ENCODE measurements at places on chromosomes 1 and 21.
A peak's percentile ranks its signal among the peaks of the same experiment; 100 is the strongest.

- DNase-seq, result peak; percentile 63
Measured at GRCh38 chr1:12622506-12622905, 4.5 kb upstream of the DHRS3 start.

- DNase-seq, result no peak
Measured at GRCh38 chr1:109909561-109909960, 1.1 kb upstream of the CSF1 start.

GRCh38 chr21:38134084-38134873 lies 122.5 kb upstream of the KCNJ15 start:
- DNase-seq, result no peak

GRCh38 chr21:16437586-16437985 lies 707.8 kb downstream of the USP25 start:
- no peak for DNase-seq

GRCh38 chr21:33212159-33212851 lies 17.4 kb upstream of the IFNAR2 start:
- DNase-seq, result no peak

- peak; percentile 32 for DNase-seq
Measured at GRCh38 chr1:59520827-59521418, 224.0 kb downstream of the FGGY start.

DNA sequence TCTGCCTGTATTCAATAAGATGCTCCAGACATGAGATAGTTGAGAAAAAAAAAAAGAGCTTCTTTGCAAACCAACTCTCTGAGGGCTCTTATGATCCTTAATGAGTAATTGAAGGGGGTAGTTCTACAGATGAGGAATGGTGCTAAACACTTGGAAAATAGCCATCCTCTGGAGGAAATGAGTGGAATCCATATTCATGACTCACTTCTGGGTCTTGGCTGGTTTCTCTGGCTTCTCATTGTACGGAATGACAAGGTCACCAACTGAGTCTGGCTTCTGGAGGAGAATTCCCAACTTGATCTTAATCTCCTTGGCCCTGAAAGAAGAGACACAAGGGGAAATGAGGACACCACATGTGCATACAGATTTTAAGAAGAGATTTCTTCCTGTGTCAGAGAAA lies 34.7 kb downstream of the RGS5 start:
- no peak for DNase-seq

DNA sequence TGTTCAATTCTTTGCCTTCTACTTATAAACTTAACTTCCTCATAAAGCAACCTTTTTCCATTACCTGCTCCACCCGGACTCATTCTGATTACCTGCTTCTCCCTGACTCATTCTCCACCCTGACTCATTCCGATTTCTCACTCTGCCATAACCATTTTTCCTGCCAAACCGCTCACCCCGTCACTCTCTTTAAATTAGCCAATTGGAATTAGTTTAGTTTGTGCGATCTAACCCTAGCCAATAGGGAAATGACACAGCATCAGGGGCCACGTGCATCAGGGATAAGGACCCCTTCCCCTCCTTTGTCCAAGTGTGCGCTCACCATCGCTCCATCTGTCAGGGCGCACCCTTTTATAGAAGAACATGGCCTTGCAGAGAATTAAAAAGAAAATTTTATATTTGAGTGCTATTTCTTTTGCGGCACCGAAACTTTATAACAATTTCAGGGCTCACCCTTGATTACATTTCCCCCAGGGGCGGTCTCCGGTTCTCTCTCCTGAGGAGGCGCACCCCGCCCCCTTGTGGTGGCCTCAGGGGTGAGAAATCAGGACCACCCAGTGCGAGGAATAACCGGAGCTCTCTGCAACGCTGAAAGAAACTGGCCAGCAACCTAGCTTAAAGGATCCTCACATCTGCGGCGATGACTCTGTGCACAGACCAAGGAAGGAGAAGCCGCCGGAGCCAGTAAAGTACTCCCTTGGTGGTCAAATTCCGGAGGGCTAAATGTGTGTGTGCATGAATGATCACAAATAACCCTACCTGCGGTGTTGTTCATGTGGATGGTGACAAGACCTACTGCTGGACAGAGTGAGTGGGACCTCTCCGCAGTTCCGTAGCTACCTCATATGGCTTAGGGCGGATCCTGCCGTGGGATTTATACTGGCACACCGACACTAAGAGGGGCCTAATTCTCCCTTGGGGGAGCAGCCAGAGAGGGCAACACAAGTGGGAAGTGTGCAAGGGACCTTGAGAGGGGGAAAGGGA lies 30.3 kb upstream of the CBR3 start:
- DNase-seq, result peak; percentile 60

DNA sequence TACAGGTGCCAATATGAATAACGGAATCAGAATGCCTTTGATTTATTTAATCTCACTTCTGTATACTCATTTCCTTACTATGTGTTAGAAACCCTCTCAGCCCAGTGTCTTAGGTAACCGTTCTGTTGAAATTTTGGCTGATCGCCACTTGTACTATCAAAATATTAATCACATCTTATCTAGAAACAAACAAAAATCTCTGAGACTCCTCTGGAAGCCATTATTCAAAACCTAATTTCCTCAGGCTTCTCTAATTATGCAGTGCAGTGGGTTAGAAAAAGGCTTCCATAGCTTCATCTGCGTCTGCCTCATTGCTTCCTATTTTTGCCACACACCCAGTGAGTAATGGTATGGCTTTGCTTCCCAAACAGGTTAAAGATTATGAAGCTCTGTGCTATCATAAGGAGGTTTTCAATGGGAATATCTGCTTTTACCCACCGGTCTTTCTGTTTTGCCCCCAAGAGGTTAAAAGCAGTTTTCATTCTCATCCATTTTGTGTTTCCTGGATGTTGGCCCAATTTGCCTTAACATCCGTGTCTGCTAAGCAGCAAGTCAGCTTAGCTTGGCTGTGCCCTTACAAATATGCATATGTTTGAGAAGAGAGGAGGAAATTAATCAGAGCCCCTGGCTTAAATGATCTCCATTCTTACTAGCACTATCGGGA lies 129.6 kb downstream of the RYR2 start:
- DNase-seq, result no peak

DNA sequence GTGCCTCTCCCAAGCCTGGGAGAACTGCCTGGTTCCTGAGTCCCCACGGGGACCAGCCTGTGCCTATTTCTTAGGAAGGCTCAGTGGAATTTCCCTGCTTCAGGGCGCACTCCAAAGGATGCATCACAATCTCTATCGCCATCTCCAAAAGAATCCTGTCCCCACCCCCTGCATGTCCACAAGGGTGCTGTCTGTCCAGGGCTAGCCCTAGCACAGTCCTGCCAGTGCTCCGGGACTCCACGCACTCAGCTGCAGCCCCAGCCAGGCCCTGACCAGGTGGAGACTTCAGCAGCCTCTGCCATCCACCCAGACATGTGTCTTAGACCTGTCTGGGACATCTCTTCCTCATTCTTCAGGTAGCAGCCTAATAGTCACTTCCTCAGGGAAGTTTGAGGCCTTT lies 199.7 kb downstream of the GRIK3 start:
- DNase-seq, result no peak

GRCh38 chr1:171140956-171141687 lies 44.0 kb upstream of the FMO2 start:
- peak; percentile 47 for DNase-seq

GRCh38 chr1:155128755-155129473 lies 1.2 kb downstream of the EFNA1 start:
- no peak for DNase-seq

DNA sequence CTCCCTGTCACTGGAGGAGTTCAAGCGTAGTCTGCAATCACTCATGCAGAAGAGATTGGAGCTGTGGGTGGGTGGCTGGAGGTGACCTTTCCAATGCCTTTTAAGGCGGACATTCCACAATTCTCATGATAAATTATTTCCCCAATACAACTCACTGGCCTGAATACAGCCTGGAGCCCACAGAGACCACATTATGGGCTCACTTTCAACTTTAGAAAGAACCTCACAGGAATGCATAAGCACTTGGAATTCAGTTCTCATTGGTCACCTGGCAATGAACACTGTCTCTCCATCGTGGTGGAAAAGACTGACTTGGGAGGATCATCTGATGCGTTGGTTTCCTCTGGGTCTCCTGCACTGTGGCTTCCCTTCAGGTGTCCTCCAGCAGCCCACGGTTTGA lies 151.8 kb upstream of the KCND3 start:
- DNase-seq, result no peak

GRCh38 chr21:39073717-39074116 lies 109.5 kb downstream of the PSMG1 start:
- DNase-seq, result peak; percentile 56

DNA sequence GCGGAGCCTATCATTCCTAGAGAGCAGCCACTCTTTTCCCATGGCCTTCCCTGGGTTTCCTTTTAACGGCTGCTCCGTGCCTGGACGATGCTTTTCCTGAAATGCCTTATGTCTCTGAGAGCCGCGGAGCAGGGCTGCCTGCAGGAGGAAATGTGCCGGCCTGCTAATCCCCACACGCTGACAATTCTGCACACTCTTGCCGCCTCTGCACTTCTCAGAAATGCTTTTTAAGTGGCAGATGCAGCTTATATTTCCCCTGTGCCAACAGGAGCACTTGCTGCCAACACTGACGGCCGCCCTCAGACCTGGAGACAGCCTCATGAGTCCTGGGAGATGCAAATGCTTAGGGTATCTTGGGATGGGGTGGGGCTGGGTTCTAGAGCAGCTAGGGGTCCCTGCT lies 253.2 kb downstream of the GRIK3 start:
- DNase-seq, result no peak

DNA sequence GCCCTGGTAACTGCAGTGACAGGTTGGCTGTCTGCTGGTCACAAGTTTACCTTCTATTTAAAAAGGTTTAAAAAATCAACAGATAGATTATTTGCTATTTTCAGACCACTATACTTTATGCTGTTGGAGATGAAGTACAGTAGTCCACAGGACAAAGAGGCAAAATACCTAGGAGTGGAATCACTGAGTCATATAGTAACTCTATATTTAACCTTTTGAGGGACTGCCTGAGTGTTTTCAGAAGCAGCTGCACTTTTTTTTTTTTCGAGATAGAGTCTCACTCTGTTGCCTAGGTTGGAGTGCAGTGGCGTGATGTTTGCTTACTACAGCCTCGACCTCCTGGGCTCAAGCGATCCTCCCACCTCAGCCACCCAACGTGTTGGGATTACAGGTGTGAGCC lies 11.7 kb downstream of the CNIH4 start:
- no peak for DNase-seq

- DNase-seq, result no peak
Measured at GRCh38 chr1:211488641-211489040, 3.3 kb downstream of the RD3 start.

DNA sequence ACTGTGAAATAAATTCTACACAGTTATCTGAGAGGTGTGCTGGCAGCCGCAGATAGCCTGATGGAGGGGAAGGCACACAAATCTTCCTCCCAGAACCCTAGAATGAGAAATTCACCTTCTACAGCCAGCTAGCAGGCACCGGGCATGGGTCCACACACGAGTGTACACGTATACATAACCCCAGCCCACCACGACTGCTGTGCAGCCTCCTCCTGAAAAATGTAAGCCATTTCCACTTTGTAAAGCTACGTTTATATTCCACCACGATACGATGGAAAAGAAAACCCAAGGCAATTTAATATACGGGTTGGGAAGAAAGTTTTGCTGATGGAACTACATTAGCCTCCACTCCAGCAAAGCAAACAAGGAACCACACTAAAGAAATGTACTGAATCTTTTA lies 1.8 kb downstream of the BTG3 start:
- peak; percentile 45 for DNase-seq

DNA sequence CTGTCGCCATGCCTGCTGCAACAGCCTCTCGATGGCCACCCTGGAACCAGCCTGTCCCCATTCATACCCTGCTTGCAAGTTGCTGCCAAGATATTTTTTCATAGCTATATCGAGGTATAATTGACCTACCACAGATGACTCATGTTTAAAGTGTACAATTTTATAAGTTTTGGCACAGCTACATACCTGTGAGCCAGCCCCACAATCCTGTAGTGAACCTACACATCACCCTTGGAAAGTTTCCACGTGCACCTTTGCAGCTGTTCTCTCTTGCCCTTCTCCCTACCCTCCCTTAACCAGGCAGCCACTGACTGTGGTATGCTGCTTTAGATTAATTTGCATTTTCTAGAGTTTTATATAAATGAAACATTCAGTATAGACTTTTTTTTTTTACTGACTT lies 23.0 kb upstream of the KCNJ6 start:
- no peak for DNase-seq

- no peak for DNase-seq
Measured at GRCh38 chr1:160083968-160084770, 2.8 kb downstream of the KCNJ9 start.

- no peak for DNase-seq
Measured at GRCh38 chr1:223714849-223715603, 2.7 kb downstream of the CAPN2 start.

DNA sequence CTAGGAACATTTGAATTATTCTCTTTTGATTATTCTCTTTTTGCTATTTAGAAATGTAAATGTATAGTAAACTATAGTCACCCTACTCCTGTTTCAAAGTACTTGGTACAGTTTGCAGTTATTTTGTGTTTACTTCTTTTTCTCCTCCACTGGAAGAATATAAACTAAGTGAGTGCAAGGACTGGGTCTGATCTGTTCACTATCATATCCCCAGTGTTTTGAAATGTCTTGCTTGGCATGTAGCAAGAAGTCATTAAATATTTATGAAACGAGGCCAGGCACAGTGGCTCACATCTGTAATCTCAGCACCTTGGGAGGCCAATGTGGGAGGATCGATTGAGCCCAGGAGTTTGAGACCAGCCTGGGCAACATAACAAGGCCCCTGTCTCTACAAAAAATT lies 35.8 kb upstream of the PODN start:
- DNase-seq, result no peak

- no peak for DNase-seq
Measured at GRCh38 chr1:94298861-94299260, 61.5 kb upstream of the ARHGAP29 start.

- DNase-seq, result no peak
Measured at GRCh38 chr1:66563094-66563800, 29.3 kb downstream of the SGIP1 start.

- no peak for DNase-seq
Measured at GRCh38 chr1:202834771-202835547, 24.2 kb downstream of the PCAT6 start.

DNA sequence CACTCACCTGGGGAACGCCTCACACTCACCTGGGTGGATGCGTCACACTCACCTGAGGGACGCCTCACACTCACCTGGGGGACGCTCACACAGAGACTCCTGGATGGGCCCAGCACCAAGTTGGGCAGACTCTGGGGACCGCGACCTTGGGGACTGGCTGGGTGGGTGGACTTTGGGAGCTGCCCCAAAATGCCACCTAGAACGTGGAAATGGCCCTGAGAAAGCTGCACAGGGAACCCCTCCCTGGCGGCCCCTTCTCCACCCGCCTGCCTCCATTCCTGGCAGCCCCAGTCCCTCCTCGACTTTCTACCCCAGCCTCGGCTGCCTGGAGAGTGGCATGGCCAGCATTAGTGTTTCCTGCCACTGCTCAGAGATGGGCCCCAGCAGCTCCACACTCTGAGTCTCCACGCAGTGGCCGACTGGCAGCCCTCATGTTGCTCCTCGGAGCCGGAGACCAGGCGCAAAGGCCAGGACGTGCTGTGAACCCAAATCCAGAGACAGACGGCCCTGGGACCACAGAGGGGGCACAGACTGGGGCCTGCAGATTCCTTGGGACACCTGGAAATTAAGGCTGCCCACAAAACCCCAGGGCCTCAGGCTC lies 46.5 kb upstream of the ACTRT2 start:
- DNase-seq, result no peak

GRCh38 chr1:25703671-25704266 lies 87.2 kb downstream of the MAN1C1 start:
- no peak for DNase-seq

- DNase-seq, result no peak
Measured at GRCh38 chr1:6600410-6601048, 2.1 kb downstream of the KLHL21 start.

- no peak for DNase-seq
Measured at GRCh38 chr1:192998536-192998935, 60.6 kb downstream of the UCHL5 start.

- no peak for DNase-seq
Measured at GRCh38 chr1:214983126-214983869, 99.2 kb upstream of the KCNK2 start.

Data from left hindlimb (tissue), 1 donor.